ENCODE measurements at places on chromosomes 7 and 10.

DNA sequence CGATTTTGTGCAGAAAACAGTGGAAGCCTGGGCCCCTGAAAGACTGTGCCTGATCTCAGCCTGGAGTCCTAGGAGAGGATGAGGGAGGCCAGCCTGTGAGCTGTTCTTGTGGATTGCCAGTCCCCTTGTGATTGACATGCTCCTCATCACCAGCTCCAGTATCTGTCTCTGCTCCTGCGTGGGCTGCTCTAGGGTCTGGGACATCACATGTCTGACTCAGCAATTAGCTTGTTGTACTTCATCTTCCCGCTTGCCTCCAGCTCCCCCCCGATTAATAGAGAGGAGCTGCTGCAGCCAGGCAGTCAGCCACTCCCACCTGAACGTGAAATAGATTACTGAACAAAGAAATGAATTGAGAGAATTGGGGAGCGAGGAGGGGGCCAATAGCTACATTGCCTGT, 99.6 kb upstream of the TBX20 start:
- no peak for DNase-seq

- DNase-seq, result no peak
Observed at GRCh38 chr7:95095966-95096540, 188.7 kb downstream of the PPP1R9A start.

- no peak for DNase-seq
Observed at GRCh38 chr7:81672872-81673271, 97.0 kb downstream of the HGF start.

- no peak for DNase-seq
Observed at GRCh38 chr10:63375458-63375857, 90.3 kb downstream of the JMJD1C start.

GRCh38 chr10:34348917-34349485, 466.1 kb downstream of the PARD3 start:
- no peak for DNase-seq

GRCh38 chr7:148753224-148753623, 54.5 kb downstream of the CUL1 start:
- DNase-seq, result no peak

DNA sequence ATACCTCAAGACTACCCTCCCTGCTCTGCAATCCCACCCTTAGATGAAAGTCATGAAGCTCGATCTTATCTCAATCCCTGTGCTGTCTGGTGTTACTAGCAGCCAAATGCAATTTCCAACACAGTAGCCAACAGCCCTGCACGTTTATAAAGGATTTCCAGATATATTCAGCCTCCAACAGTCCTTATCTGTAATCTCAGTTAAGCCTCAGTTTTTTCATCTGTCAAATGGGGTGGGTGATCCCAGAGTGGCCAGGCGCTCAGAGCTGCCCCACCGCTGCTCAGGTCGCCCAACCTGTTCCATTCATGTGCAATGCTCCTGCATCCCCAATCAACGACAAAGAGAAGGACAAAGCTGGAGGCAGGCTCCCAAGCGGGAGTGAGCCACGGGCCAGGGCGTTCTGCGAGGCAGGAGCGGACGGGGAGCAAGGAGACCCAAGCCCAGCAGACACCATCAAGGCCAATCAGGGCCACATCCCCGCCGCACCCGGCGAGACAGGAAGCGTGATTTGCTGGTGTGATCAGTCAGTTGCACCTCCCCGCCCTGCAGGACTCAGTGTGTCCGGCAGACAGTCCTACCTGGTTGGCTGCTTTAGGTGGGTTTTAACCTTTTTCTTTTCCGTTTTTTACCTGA, 19.7 kb downstream of the PDGFA start:
- no peak for DNase-seq

DNA sequence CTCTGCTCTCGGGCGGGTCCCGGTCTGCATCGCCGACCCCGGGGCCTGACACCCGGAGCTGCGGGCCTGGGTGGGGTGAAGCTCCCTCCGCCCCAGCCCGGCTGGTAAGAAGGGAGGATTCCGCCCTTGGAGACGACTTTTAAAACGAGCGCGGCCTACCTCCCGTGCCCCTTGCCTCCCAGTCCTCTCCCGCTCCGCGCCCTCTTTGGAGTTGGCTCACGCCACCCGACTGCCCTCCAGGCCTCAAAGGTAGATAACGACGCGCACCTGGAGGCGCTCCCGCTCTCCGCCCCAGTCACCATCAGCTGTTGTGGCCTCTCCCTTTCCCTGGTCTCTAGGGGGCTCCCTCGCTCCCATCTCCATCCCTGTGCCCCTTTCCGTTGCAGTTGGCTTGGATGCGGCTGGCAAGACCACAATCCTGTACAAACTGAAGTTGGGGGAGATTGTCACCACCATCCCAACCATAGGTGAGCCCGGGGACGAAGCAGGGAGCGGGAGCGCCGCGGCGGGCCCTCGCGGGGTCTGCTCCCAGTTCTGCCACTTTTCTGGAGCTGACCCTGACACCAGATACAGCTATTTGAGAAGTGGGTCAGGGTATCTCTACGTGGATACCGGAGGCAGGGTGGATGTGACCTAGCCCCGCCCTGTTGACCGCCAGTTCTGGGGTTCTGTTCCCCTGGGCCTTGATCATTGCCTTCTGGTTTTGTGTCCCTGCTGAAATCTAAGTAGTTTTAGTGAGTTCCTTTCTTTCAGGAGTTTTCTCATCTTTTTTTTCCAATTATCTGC, 679 bp downstream of the ARF5 start:
- no peak for DNase-seq

DNA sequence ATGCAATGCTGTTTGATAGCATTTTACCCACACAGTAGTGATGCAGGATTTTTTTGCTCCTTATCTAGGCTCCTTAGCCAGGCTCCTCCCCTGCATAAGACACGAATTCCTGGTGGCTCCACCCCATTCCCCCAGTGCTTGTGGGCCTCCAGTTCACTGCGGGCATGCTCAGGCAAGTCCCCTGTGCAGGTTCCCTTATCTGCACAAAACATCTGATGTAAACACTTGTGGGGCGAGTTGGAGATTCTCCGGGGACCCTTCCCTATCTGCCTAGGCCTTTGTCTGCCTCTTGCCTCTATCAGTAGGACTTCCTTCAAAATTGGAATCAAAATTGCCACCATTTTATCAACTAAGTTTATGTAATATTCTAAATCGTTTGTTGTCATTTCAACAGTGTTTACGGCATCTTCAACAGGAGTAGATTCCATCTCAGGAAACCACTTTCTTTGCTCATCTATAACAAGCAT, 5.4 kb upstream of the STK17A start:
- DNase-seq, result no peak

DNA sequence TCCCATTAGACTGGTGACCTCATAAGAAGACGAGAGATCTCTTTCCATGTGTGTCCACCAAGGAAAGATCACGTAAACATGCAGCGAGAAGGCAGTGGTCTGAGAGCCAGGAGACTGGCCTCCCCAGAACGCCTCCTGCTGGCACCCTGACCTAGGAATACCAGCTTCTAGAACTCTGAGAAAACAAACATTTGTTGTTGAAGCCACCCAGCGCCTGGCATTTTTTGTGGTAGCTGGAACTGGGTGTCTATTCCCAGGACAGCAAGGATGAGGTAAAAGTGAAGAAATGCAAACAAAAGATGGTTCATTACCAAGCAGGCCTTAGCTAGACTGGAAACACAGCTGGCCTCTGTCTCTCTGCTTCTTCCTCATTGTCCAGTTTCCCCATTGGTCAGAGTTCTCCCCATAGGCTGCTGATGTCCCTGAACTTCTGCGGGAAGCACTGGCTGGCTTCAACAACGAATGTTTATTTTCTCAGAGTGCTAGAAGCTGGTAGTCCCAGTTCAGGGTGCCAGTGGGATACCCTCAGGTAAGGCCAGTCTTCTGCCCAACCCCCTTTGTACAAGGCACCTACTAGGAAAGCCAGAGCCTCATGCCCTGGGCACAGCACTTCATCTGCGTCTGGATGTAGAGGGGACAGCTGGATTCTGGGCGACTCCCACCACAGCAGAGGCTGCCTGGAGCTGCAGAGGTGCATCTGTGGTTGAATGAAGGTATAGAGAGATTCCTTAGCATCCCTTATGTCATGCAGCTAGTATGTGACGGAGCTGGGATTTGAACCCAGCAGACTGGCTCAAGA, 304.9 kb downstream of the TCERG1L start:
- no peak for DNase-seq

GRCh38 chr10:109914966-109915365, 8.3 kb downstream of the XPNPEP1 start:
- DNase-seq, result no peak

DNA sequence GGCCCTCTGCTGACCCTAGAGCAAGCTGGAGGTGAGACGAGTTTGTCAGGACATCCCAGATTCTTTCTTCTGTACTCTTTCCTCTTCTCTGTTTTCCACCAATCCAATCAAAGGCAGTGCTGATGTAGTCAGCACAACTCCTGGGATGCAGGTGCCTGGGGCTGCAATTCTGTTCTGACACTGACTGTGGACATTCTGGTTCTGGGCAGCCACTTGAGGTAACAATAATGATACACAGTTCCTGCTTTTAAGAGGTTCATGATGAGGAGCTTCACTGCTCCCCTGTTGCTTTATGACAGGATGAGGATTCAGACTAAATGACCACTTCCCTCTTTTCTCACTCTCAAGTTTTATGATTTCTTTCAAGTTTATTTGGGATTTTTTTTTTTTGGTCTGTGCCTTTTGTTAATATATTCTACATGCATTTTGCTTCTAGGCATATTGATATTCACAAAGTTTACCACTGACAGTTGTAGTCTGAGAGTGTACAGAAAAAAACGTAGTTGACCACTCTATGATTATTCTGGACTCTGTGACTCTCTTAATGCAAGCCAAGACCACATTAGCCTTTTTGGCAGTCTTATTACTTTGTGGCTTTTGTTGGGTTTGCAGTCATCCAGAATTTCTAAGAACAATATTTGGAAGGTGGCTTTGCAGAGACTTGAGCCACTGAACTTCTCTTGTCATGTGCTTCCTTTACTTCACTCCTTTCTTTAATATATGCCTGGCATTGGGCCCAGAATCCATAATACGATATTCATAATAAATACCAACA, 247.6 kb downstream of the AUTS2 start:
- no peak for DNase-seq

GRCh38 chr7:131507592-131508331, 48.7 kb downstream of the PODXL start:
- DNase-seq, result no peak

- no peak for DNase-seq
Observed at GRCh38 chr10:22218448-22218847, 633 bp upstream of the EBLN1 start.

- no peak for DNase-seq
Observed at GRCh38 chr7:42071372-42072261, 165.4 kb downstream of the GLI3 start.

GRCh38 chr7:142696456-142697179, 52.7 kb upstream of the PRSS1 start:
- DNase-seq, result no peak

GRCh38 chr10:12396567-12396966, 47.2 kb downstream of the CAMK1D start:
- DNase-seq, result no peak

- DNase-seq, result no peak
Observed at GRCh38 chr10:10891124-10892082, 126.3 kb upstream of the CELF2 start.

- DNase-seq, result no peak
Observed at GRCh38 chr7:99037327-99037940, 106.5 kb downstream of the SMURF1 start.

DNA sequence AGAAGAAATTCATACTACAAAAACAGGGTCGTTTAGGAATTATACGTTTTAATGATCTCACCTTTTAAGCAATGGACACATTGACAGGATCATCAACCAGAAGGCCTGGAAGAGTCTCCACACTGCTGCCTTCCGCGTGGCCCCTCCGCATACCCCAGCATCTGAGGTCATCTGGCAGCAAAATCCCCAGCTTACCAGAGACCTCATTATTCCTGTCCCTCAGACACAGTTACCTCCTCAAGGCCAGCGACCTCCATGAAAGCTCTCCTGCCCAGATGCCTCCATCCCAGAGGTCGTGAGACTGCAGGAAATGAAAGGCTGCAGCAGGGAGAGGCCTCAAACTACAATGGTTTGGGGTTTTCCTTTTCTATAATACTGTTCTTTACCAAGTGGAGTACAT, 14.8 kb upstream of the GSAP start:
- DNase-seq, result no peak

- no peak for DNase-seq
Observed at GRCh38 chr7:148929176-148929575, 45.1 kb upstream of the EZH2 start.
